NCI-H1436 (cell line): ENCODE measurements at places on chromosomes 11 and 22.

- no peak for DNase-seq
These were observed 422 bp downstream of the DENND6B start for GRCh38 chr22:50326225-50326955.

GRCh38 chr22:41523464-41524221, 20.6 kb downstream of the POLR3H start:
- no peak for DNase-seq

DNA sequence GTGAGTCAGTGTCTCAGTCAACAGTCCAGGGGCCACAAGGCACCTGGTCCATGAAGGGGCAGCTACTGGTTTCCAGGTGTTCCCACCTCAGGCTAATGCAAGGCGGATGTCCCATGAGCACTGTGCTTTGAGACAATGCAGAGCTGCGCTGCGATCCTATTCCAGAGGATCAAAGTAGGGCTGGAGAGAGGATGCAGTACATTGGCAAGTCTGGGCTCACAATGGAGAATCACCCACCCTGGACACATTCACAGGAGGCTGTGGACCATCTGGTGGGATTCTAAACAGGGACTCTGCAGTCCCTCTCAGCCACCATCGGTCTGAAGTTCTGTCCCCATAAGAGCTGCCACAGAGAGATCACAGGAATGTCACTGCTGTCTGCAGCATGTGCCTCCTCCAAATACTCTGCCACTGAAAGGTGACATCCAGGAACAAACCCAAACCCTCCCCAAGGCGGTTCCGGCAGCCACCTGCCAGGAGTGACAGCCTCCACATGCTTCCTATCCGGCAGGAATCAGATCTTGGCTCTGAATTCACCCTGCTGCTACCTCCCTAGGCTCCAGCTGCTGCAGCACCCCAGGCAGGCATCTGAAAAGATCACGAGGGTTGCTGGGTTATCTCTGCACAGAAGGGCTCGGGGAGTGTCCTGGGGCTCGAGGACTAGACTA, 45.3 kb upstream of the SERPIND1 start:
- no peak for DNase-seq

DNA sequence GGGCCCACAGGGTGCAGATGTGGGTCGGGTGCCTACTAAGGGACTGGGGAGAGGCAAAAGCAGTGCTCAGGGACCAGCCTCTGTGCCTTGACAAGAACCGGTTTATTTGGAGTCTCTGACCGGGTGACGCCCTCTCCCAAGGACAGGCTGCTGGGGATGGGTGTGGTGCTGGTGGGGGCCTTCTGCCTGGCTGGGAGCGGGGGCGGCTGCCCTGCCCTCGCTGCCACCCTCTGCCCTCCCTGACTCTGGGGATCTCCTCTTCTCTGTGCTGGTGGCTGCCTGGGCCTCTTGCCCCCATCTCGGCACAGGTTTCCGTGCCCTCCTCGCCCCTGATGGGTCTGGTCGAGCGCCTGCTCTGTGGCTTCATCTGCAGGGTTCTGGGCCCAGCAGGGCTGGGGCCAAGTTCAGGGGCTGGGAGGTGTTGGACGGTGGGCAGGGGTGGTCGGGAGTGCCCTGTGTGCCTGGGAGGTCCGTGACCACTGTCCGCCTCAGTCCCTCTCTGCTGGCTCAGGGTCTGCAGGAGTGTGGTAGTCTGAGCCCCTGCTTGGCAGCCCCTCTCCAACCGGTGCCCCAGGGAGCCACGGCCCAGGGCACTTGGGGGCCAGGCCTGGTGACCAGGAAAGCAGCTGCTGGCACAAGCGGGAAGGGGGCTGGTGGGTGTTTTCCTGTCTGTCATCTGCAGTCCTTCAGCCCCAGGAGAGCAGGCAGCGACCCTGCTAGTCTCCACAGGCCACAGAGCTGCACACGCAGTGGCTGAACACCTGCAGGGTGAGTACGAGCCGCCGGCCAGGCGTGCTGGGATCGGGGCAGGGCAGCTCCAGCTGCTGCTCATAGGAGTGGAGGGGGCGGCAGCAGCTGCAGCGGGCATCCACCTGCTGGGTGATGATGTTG, 23.5 kb downstream of the MUC6 start:
- DNase-seq = no peak

- peak; percentile 5 for DNase-seq
These were observed 11.0 kb upstream of the MS4A6A start for GRCh38 chr11:60193687-60194433.

DNA sequence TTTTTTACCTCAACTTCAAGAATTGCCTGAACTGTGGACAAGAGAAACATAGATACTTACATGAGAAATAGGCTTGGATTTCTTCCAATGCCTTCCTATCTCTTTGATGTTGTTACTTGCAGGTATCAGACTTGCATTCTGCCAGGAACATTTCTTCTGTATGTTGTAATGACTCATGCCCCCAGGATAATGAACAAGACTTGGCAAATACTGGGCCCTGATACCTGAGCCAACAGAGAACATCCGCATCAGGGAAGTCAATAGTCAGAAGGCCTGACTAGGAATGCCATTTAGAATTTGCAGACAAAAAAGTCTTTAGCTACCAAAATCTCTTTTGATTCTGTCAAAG, 273.7 kb upstream of the KIRREL3 start:
- no peak for DNase-seq

DNA sequence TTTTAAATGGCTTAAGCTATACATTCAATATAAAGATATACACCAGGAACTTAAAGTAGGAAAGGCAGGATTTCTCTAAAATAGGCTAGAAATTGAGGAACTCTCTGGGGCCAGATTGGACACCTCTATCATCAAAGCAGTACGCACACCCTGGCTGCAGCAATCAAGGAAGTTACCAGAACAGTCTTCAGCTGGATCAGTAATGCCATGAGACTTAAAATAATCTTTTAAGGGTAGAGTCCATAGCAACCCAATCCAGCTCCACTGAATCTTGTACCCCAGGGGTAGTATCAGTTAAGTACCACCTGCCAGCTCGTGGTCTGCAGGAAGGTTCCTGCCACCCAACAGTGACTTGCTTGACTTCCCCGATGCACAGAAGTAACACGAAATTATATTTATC, 3.0 kb downstream of the RDX start:
- DNase-seq = no peak

- DNase-seq = no peak
These were observed 722.6 kb upstream of the TENM4 start for GRCh38 chr11:80163441-80163840.

DNA sequence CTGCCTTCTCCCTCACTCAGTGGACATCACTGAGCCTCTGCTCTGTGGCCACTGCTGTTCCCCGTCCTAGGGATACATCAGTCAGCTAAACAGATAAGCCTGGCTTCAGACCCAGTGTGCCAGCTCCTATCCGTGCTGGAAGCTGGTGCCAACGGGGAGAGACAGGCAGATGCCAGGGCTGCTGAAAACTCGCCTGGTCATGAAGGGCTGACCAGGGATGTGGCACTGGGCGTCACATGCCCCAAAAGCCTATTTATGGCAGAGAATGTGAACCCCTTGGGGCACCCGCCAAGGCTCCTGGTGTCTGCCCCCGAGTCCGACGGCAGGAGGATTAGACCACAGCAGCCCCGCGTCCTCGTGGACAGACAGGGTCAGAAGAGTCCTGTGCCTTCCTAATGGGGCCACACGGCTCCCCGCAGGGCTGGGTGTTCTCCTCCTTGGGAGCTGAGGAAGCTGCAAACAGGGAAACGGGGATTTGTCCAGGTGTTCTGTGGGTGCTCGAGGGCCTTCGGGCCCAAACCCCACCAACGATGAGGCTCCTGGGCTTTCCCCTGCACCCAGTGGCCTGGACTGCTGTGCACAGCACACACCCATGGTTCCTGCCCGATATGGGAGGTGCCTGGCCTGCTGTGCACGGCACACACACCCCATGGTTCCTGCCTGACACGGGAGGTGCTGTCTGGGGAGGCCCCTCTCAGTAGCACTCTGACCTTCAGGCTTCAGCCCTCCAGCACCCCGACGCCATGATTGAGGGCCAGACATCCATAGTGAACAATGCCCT, 19.9 kb downstream of the ANO1 start:
- no peak for DNase-seq

DNA sequence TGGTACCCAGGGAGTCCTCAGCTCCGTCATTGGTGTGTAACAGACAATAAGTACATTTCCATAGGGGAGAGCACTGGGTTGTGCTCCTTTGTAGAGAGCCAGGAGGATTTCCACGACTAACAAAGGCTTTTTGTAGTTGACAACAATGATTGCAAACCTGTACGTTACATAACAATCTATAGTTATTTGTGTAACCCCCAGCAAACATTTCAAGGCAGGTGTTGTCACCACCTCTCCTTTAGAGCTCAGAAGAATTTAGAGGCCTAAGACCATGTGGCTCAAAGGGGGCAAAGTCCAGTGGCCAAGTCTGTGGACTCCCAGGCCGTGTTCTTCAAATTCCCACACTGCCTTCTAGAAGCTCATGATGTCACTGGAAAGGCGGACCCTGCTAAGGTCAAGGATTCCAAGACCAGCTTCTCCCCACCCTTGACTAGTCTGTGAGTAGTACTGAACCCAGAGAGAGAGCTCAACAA, 15.8 kb downstream of the RPL27A start:
- DNase-seq = no peak

DNA sequence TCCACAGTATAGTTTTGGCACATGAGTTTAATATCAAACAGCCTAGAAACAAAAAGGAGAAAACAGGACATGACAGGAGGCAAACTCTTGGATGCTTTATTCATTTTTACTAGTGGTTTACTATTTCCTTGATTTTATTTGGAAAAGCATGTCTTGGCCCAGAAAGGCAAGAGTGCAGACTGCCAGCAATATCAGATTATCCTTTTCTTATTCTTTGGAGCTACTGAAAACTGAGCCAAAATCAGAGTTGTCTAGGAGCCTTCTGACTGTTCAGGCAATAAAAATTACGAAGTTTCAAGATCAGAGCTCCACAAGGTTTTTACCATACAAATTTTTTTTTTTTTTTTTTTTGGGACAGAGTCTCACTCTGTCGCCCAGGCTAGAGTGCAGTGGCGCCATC, 16.0 kb downstream of the CELF1 start:
- DNase-seq = no peak

GRCh38 chr11:10925149-10925926, 67.5 kb upstream of the ZBED5 start:
- no peak for DNase-seq

- DNase-seq = peak; percentile 12
These were observed 918 bp upstream of the CAPN5 start for GRCh38 chr11:77065878-77066228.

GRCh38 chr22:32199341-32199740, 5.5 kb downstream of the RFPL2 start:
- DNase-seq = no peak

GRCh38 chr11:65503368-65503948, 4.6 kb downstream of the MALAT1 start:
- no peak for DNase-seq

DNA sequence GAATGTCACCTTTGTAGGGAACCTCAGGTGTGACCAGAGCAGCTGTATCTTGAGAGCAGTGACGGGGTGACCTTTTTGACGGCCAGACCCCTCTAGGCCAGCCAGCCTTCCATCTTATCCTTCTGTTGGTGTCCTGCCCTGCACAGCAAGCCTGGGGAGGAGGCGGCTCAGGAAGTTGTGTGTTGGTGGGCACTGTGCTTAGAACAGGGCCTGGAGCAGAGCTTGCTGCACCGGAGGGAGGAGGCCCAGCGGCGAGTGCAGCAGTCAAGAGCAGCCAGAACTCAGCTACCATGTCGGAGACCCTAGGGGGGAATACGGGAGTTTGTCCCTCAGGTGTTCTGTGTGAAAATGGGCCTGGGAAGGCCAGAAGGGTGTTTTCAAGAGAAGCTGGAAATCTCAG, 129.4 kb downstream of the OSBP2 start:
- DNase-seq = no peak

DNA sequence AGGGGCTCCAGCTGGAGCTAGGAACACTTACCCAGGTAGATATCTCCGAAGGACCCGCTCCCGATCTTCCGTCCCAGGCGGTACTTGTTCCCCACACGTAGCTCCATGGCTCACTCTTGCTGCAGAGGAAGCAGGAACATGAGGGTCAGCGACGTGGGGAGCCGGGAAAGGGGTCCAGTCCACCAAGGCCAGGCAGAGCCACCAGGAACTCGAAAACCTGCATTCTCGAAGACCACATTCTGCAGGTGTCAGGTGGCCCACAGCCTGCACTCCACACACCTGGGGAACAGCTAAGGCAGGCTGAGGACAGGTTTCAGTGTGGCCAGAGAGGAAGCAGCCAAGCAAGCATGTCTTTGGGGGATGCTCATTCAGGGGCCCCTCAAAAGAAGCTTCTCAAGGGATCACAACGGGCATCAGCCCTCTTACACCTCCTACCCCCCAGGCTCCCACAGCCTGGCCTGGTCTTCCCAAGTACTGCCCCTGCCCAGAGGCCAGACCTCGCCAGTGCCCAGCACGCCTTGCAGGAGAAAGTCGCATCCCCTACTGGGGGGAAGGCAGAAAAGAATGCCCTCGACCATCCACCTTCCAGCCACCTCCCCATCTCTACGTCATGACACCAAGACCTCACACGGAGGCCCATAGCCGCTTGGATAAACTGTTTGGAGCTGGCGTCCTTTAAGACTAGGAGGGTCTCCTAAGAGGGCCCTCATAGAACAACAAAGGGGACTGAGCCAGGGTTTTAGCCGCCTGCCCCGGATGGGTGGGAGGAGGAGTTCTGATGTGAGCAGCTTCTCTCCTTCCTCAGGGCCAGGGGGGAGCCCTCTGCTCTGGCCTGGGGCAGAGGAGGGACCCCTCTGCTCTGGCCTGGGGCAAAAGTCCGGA, 2.9 kb downstream of the CSNK1E start:
- no peak for DNase-seq

- DNase-seq = no peak
These were observed 1.2 kb downstream of the LRRC56 start for GRCh38 chr11:538431-539051.

DNA sequence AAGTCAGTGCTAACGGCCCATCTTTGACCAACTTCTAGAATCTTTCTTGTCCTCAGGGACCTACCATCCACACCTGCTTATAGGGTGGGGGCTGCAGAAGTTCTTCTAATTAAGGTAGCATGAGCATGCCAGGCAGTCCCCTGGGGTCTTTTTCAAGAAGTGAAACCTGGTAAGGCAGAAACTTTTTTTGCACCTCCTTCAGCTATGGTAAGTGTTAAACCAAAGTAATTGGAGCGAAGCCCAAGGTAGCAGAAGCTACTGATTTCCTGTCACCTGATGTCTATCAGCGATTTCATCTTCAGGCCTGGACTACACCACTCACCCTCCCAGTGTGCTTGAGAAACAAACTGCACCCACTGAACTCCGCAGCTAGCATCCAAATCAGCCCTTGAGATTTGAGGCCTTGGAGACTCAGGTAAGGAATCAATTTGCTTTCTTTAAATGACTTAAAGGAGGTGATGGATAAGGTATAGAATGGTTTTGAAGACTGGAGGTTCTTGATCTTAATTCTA, at the start of gene MS4A1:
TSS of gene MS4A1 (plus strand) at position 317 of the 512 bp plus-strand sequence. CDS start 6,528 bp downstream, outside the sequence.
- no peak for DNase-seq

DNA sequence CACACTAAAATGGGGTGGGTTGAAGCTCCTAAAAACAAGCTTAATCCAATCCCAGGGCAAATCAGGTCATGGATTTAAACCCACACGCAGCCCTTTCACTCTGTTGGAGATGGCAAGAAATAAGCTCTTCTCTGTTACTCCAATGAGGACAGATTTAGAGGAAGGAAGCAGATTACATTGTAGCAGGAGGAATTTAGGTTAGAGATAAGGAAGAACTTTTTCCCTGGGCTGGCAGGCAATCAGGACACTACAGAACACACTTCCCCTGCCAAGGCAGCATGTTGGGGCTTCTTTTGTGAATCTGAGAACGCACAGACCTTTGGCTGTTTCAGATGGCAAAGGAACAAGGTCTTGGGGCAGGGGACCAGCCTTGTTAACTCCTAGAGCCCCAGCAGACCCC, 46.2 kb downstream of the C11orf58 start:
- DNase-seq = no peak
